ENCODE measurements at places on chromosomes 3 and 15.
A peak's percentile ranks its signal among the peaks of the same experiment; 100 is the strongest.

DNA sequence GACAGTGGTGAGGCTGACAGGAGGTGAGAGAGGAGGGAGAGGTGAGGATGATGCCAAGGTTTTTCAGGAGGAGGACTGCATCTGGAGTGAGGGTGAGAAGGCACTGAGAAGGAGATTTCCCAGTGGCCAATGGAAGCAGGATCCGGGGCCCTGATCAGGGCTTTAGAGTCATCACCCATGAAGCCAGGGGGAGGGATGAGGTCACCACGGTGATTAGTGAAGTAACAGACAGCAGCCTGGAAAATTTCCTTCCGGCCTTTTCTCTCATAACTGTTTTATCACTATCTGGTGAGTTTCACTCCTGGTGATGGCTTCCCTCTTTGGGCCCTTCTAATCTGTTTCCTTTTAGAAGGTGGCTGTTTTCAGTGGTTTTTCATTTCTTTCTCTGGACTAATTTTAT, 80.5 kb upstream of the WNT5A start:
- peaks cover 36% of the 10 kb centered on the region for H3K4me1 ChIP-seq
- H3K36me3 ChIP-seq = no peaks in the 10 kb centered on the region
- H3K27ac ChIP-seq = no peak overlapping the region
- no peak overlapping the region for H3K4me3 ChIP-seq
- no peak for DNase-seq
- no peaks in the 10 kb centered on the region for H3K27me3 ChIP-seq

- H3K27me3 ChIP-seq = peaks cover 3% of the 10 kb centered on the region
- no peak overlapping the region for H3K4me3 ChIP-seq
- H3K36me3 ChIP-seq = no peaks in the 10 kb centered on the region
- peaks cover 21% of the 10 kb centered on the region for H3K4me1 ChIP-seq
- no peak for DNase-seq
Measured at GRCh38 chr15:87703327-87704111, 553.0 kb downstream of the NTRK3 start.

DNA sequence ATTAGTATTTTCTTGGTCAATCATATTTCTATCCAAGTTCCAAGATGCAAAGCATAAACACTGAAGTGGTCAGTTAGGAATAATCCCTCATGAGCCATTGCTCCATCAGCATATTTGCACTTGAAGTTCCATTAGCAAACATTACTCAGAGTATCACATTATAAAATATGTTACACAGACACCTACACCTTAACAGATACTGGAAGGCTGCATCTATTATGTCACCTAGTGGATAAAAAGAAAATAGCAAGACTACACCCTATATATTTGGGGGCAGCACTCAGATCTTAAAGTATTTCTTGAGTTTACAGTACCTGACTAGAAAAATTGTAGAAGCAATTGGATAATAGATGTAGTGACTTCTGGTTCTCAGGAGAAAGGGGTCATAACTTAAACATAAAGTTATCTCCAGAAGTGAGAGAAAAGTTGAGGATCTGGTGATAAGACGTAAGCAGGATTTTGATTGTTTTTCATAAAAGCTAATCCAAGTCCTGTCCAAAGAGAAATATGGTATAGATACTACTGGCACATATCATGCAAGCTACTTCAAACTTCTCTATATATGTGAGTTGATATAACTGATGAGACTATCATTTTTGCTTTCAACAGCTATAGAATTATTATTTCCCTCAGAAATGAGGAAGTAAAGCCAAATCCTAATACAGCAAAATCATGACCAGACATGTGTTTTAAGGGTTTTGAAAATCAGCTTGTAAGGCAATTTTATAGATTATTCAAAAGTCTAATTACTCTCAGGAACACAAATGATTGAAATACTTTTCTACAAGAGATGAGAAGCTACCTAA, 422.2 kb downstream of the GBE1 start:
- H3K27me3 ChIP-seq = no peaks in the 10 kb centered on the region
- no peak overlapping the region for H3K4me3 ChIP-seq
- no peak for DNase-seq
- no peak overlapping the region for H3K27ac ChIP-seq
- no peaks in the 10 kb centered on the region for H3K36me3 ChIP-seq

DNA sequence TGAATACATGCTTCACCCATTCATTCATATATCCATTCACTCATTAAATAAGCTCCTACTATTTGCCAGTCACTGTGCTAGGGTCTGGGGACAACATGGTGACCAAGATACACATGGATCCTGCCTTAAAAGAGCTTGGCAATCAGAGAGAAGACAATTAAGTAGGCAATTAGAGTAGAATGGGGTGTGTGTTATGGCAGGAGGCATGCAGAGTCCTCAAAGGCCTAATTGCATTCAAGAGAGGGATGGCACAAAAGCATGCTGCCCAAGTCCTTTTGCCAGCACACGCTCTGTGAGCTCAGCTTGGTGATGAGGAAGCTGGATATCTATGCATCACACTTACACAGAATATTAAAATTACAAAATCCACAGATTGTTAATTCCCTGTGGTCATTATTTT, 2.8 kb upstream of the PRICKLE2 start:
- H3K27me3 ChIP-seq = peaks cover 18% of the 10 kb centered on the region
- no peak for DNase-seq
- no peak overlapping the region for H3K4me3 ChIP-seq
- peaks cover 37% of the 10 kb centered on the region for H3K4me1 ChIP-seq

- H3K4me3 ChIP-seq = no peak overlapping the region
- DNase-seq = no peak
- H3K4me1 ChIP-seq = no peaks in the 10 kb centered on the region
- no peaks in the 10 kb centered on the region for H3K36me3 ChIP-seq
- no peak overlapping the region for H3K27ac ChIP-seq
Measured at GRCh38 chr15:40487816-40488682, 17.3 kb downstream of the CHST14 start.

GRCh38 chr15:58401991-58402649, 29.7 kb upstream of the LIPC start:
- H3K4me3 ChIP-seq = no peak overlapping the region
- no peaks in the 10 kb centered on the region for H3K36me3 ChIP-seq
- H3K27ac ChIP-seq = no peak overlapping the region
- H3K4me1 ChIP-seq = peaks cover 10% of the 10 kb centered on the region
- no peak for DNase-seq
- no peaks in the 10 kb centered on the region for H3K27me3 ChIP-seq

GRCh38 chr3:69403454-69403853, 17.6 kb upstream of the FRMD4B start:
- no peak overlapping the region for H3K27ac ChIP-seq
- DNase-seq = no peak
- H3K4me1 ChIP-seq = peaks cover 22% of the 10 kb centered on the region
- no peaks in the 10 kb centered on the region for H3K27me3 ChIP-seq

- H3K27ac ChIP-seq = no peak overlapping the region
- DNase-seq = no peak
- H3K27me3 ChIP-seq = peaks cover 13% of the 10 kb centered on the region
- H3K36me3 ChIP-seq = no peaks in the 10 kb centered on the region
- no peak overlapping the region for H3K4me3 ChIP-seq
Measured at GRCh38 chr3:56799251-56799882, 2.4 kb downstream of the ARHGEF3 start.

- H3K4me3 ChIP-seq = no peak overlapping the region
- no peaks in the 10 kb centered on the region for H3K27me3 ChIP-seq
- peaks cover 34% of the 10 kb centered on the region for H3K36me3 ChIP-seq
- no peak overlapping the region for H3K27ac ChIP-seq
- no peaks in the 10 kb centered on the region for H3K4me1 ChIP-seq
- no peak for DNase-seq
Measured at GRCh38 chr3:39082666-39083313, 24.6 kb downstream of the GORASP1 start.

- H3K36me3 ChIP-seq = no peaks in the 10 kb centered on the region
- no peak overlapping the region for H3K4me3 ChIP-seq
- no peak for DNase-seq
- no peaks in the 10 kb centered on the region for H3K27me3 ChIP-seq
- H3K4me1 ChIP-seq = peaks cover 16% of the 10 kb centered on the region
Measured at GRCh38 chr15:78850941-78851755, 21.5 kb upstream of the MORF4L1 start.

DNA sequence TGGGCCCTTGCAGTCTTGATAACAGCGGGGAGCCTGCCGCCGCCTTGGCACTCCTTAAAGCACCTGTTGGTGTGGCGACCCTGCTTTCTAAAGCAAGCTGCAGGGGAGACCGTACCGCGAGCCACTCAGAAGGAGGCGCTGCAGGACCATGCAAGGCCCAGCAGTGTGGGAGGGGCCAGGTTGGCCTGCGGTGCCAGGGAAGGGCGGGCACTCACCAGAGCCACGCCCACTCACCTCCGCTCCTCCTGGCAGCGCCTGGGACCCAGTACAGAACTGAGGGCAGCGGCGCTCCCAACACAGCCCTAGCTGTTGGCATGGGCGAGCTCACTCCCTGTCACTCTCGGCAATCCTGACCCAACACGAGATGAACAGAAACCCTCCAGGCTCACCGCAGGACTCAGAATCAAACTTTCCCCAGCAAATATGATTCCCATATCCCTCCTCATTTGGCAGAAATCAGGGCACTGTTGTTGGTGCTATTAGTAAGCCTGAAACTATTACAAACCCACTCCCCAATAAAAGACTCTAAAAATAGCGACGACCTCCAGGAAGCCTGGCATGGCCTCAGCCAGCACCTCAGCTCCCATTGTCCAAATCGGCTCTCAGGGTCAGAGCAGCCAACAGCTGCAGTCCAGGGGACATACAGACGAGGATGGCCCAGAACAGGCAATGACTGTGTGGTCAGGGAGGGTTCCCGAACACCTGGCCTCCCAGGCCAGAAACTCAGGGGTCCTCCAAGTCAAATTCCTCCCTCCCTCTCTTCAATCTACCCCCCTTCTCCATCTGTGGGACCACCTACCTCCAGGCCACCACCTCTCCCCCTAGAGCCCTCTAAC, 77.2 kb downstream of the TBC1D2B start:
- H3K4me3 ChIP-seq = no peak overlapping the region
- peaks cover 16% of the 10 kb centered on the region for H3K4me1 ChIP-seq
- no peak overlapping the region for H3K27ac ChIP-seq

GRCh38 chr3:119548341-119548740, 11.1 kb downstream of the CD80 start:
- H3K36me3 ChIP-seq = no peaks in the 10 kb centered on the region
- H3K27ac ChIP-seq = no peak overlapping the region
- no peak overlapping the region for H3K4me3 ChIP-seq
- peaks cover 6% of the 10 kb centered on the region for H3K4me1 ChIP-seq
- H3K27me3 ChIP-seq = no peaks in the 10 kb centered on the region

GRCh38 chr3:4546346-4547178, 53.4 kb downstream of the ITPR1 start:
- H3K36me3 ChIP-seq = no peaks in the 10 kb centered on the region
- peaks cover 10% of the 10 kb centered on the region for H3K4me1 ChIP-seq
- no peak for DNase-seq
- no peak overlapping the region for H3K27ac ChIP-seq

GRCh38 chr3:10964537-10965167, 27.9 kb upstream of the SLC6A1 start:
- H3K4me1 ChIP-seq = peaks cover 18% of the 10 kb centered on the region
- no peaks in the 10 kb centered on the region for H3K36me3 ChIP-seq
- H3K27ac ChIP-seq = no peak overlapping the region
- H3K27me3 ChIP-seq = peaks cover 5% of the 10 kb centered on the region
- no peak overlapping the region for H3K4me3 ChIP-seq
- peak; percentile 67 for DNase-seq

DNA sequence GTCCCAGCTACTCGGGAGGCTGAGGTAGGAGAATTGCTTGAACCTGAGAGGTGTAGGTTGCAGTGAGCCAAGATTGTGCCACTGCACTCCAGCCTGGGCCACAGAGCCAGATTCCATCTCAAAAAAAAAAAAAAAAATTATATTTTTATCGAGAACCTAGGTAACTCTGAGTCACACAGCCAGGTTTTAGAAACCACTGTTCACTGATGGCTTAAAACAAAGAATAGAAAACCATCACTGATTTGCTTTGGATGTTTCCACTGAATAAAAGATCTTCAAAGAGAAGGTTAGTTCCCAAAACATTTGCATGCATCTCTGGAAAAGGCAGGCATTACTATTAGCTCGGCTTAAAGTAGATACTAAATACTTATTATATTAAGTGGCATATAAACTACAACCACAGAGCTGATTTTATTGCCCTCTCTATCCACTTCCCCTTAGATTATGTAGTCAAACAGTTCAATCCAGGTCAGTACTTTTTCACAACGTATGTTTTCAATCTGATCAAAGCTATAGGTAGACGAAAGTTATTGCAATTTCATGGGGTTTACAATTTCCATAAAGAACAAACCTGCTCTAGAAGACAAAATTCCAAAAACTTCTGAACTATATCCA, 1.4 kb downstream of the B4GALT4 start:
- no peaks in the 10 kb centered on the region for H3K27me3 ChIP-seq
- peaks cover 13% of the 10 kb centered on the region for H3K4me1 ChIP-seq
- peak overlapping the region; percentile 85 for H3K4me3 ChIP-seq

GRCh38 chr3:144031938-144032337, 60.3 kb downstream of the DIPK2A start:
- peaks cover 6% of the 10 kb centered on the region for H3K4me1 ChIP-seq
- H3K36me3 ChIP-seq = no peaks in the 10 kb centered on the region
- H3K4me3 ChIP-seq = no peak overlapping the region
- no peak overlapping the region for H3K27ac ChIP-seq
- no peaks in the 10 kb centered on the region for H3K27me3 ChIP-seq

DNA sequence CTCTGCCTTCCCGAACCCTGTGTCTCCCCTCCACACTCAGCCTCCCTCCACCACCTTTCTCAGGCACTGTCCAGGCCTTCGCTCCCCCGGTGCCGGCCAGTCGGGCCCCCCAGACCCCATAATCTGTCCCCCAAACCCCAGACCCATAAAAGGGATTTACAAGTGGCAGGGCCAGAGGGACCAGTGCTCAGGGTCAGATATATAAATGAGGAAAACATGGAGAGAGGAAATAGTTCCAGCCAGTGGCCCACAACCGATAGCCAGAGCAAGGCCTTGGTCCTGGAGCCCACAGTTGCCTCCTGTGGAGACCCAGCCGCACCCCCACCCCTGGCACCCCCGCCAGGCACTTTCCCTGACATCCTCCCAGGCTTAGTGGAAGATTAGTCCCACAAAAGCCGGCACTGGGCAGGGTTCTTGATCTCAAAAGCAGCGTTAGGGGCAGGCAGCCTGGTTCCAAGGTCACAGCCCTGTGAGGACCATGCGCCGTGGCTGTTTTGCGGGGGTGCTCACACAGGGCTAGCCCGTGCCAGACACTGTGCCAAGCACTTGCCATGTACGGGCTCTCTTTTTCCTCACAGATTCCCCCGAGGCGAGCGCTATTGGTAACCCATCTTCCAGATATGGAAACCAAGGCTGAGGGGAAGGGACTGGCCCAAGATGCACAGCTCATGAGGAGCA, 1.1 kb upstream of the PLXND1 start:
- H3K27me3 ChIP-seq = peaks cover 39% of the 10 kb centered on the region
- peak overlapping the region; percentile 63 for H3K27ac ChIP-seq
- peaks cover 61% of the 10 kb centered on the region for H3K4me1 ChIP-seq

- H3K27me3 ChIP-seq = no peaks in the 10 kb centered on the region
- no peak overlapping the region for H3K27ac ChIP-seq
- peaks cover 16% of the 10 kb centered on the region for H3K4me1 ChIP-seq
Measured at GRCh38 chr15:39270934-39271333, 309.9 kb upstream of the THBS1 start.

DNA sequence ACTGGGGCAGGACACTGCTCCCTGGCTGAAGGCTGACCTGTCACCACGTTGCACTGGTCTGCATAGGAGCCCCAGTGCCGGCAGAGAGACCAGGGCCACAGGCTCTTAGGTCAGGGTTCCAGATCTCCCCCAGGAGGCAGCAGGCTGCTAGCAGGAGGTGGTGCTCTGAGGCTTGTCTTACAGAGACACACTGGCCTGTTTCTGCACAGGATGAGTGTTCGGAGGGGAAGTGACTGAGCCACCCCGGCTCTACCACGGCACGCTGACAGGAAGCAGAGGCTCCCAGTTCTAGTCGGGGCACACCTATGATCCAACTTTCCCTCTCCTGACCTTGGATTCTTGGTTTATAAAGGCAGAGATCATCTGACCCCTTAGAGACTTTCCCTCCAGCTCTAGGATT, 8.6 kb downstream of the FBXL22 start:
- H3K36me3 ChIP-seq = peaks cover 9% of the 10 kb centered on the region
- H3K4me3 ChIP-seq = no peak overlapping the region
- DNase-seq = no peak
- peaks cover 28% of the 10 kb centered on the region for H3K27me3 ChIP-seq
- H3K4me1 ChIP-seq = peaks cover 10% of the 10 kb centered on the region
